ENCODE measurements at places on chromosomes 13 and 19. TPM values are rescaled to one million over a fixed set of nuclear protein-coding genes. Genes with fewer than 3 reads are reported as not detected.

ZNF578 gene
- total RNA-seq = 6.5 TPM

IL4I1 gene
- 25.7 TPM for total RNA-seq

ACER1 gene
- total RNA-seq = not detected

MUC16 gene
- total RNA-seq = 1.0 TPM

CNFN gene
- total RNA-seq = not detected

COQ8B gene
- 18.6 TPM for total RNA-seq

SLC6A16 gene
- total RNA-seq = not detected

FLT3 gene
- under 0.01 TPM for total RNA-seq

ARHGEF7 gene
- total RNA-seq = 37.6 TPM

KL gene
- 11.9 TPM for total RNA-seq

ZNF709 gene
- total RNA-seq = 5.2 TPM

IZUMO4 gene
- total RNA-seq = 0.89 TPM

DNA sequence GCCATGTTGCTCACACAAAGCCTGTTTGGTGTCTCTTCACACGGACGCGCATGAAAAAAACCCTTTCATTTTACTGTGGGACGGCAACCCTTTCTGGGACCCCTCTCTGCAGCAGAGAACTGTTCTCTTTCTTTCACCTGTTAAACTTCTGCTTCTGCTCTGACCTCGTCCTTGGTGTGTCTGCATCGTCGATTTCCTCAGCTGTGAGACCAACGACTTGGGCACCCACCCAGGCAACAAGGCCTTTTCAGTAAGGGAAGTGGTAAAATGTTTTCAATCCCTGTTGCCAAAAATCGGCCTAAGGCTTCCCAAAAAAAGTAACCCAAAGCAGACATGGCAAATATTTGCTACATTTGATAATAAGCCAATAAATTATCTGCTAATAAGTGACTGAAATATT, 515.3 kb downstream of the IRS2 start:
- no peak for DNase-seq

GRCh38 chr13:51557875-51558612, 26.2 kb upstream of the WDFY2 start:
- DNase-seq = peak; percentile 75

- DNase-seq = no peak
Observed at GRCh38 chr13:102779436-102780159, 6.0 kb upstream of the TEX30 start.

GRCh38 chr19:51552996-51553725, 17.9 kb upstream of the ZNF175 start:
- DNase-seq = peak; percentile 15

DNA sequence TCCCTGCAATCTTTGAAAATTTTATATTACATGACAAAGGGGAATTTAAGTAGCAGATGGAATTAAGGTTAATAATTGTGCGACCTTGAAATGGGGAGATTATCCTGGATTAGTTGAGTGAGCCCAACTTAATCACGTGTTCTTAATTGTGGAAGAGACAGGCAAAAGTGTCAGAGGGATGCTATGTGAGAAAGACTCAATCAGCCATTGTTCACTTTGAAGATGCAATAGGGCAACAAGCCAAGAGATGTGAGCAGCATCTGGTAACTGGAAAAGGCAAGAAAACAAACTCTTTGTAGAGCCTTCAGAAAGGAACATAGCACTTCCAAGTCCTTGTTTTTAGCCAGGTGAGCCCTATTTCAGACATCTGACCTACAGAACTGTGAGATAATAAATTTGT, 247.7 kb downstream of the SLITRK1 start:
- DNase-seq = no peak

DNA sequence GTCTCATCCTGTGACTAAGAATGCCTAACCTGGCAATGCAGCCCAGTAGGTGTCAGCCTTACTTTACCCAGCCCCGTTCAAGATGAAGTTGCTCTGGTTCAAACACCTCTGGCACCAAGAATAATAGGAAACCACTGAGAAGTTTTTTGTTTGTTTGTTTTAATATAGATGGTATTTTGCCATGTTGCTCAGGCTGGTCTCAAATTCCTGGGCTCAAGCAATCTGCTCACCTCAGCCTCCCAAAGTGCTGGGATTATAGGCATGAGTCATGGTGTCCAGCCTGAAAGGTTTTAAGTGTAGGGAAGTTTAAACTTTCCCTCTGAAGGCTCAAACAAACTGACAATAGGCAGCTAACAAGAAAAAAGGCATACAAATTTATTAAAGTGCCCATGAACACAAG, 51.2 kb upstream of the ABCC4 start:
- peak; percentile 51 for DNase-seq

DNA sequence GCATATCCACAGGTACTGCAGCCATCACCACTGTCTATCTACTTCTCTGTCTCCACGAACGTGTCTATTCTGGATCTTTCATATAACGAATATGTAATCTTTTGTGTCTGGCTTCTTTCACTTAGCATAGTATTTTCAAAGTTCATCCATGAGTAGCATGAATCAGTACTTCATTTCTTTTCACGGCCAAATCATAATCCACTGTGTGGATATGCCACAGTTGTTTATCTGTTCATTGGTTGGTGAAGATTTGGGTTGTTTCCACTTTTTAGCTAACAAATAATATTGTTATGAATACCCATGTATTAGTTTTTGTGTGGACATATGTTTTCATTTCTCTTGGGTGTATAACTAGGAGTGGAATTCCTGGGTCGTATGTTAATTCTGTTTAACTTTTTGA, 14.4 kb downstream of the RGCC start:
- no peak for DNase-seq

DNA sequence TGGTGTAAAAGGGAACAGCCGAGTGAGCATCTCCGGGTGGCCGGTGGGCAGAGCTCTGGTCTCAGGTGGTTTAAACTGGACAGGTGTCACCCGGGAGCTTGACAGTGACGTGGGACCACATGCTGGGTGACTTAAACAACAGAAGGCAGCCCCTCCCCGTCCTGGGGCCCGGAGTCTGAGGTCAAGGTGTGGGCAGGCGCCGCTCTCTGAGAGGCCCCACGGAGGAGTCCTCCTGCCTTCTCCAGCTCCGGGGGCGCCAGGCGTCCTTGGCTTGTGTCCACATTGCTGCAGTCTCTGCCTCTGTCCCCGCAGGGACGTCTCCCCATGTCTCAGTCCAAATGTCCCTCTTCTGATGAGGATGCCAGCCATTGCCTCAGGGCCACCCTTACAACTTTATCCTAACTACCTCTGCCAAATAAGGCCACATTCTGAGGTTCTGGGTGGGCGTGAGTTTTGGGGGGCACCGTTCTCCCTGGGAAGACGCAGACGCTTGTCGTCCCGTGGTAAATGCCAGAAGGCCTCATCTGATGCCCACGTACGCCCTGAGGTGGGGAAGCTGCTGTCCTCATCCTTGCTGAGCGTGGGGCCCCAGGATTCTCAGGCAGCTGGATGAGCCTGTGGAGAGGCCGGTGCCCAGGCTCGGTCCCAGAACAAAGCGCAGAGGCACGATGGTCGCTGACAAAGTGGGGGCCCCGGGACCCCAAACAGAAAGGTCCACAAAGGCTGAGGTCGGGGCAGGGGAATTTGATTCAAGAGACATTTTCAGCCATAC, 12.9 kb downstream of the GZMM start:
- DNase-seq = no peak

DNA sequence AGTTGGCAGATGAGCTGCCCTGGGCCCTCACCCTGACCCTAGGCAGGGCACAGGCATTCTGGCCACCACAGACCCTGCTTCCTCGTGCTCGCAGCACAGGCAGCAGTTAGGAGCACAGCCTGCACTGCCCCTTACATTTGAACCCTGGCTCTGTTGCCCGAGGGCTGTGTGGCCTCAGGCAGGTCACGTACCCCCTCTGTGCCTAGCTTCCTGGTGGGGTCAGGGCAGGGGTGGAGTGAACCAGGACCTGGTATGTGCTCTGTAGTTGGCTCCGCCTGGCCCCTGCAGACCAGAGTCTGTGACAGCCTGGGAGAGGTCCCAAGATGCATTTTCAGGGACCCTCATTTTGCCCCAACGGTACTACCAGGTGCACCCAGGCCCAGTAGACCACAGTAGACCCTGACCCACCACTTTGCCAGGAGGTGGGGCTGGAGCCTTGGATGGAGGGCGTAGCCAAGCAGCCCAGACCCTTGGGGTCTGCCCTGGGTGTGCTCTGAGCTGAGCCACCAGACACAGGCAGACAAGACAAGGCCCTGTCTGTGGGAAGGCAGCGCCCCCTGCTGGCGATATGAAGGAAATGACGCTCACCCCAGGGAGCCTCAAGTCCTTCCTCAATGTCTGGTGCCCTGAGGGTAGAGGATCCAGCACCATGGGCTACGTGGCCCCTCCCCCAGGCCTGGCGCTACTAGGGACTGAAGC, 9.1 kb downstream of the LYL1 start:
- DNase-seq = peak; percentile 56

GRCh38 chr13:33073338-33073737, 57.1 kb downstream of the KL start:
- DNase-seq = no peak

- no peak for DNase-seq
Observed at GRCh38 chr19:49413348-49413747, 9.9 kb downstream of the PTH2 start.

DNA sequence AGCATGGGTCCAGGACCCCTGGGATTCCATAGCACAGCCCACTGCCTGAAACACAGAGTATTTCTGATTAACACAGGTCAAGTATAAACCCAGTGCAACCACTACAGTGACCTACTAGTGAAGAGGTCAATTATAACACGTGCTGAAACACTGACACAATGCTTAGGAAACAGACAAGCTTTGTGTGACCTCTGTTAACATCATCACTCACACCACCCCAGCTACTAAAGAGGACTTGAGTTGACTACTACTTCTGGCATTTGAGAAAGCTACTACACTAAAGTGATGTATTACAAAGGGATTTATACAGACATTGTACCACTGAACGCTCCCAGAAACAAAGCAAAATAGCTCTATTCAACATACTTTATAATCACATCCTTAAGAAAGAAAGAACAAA, 1935.9 kb upstream of the PCDH20 start:
- DNase-seq = no peak

- DNase-seq = no peak
Observed at GRCh38 chr13:46295491-46296114, 83.9 kb downstream of the LRRC63 start.

GRCh38 chr19:290372-291005, 714 bp downstream of the PLPP2 start:
- DNase-seq = no peak

- peak; percentile 66 for DNase-seq
Observed at GRCh38 chr13:21812192-21812626, 141.3 kb downstream of the FGF9 start.

DNA sequence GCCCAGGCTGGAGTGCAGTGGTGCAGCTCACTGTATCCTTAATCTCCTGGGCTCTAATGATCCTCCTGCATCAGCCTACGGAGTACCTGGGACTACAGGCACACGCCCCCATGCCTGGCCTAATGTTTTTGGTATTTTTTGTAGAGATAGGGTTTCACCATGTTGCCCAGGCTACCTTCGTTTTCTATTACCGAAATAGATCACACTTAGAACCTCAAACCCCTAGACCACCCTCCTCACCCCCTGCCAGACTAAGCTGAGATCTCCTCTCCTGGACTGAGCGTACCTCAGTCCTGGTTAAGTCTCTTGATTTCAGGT, 391 bp downstream of the KLF1 start:
- DNase-seq = no peak

GRCh38 chr19:2198317-2198716, 34.6 kb downstream of the DOT1L start:
- DNase-seq = no peak

DNA sequence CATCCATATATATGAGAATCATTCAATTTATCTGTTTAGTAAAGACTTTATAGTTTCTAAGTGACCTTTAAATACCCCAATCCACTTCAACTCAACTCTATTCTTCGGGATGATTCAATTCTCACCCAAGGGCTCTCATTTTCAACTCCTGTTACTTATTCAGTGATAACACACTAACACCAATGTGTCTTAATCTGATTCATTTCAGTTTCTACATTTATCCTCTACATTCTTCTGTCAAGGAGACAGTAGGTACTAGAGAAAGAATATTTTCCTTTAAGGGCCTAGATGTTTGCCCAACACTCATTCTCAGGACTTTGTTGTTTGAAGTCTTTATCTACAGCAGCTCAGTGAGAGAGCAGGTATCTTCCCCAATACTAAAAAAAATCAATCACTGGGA, 7.1 kb downstream of the ARGLU1 start:
- DNase-seq = no peak

DNA sequence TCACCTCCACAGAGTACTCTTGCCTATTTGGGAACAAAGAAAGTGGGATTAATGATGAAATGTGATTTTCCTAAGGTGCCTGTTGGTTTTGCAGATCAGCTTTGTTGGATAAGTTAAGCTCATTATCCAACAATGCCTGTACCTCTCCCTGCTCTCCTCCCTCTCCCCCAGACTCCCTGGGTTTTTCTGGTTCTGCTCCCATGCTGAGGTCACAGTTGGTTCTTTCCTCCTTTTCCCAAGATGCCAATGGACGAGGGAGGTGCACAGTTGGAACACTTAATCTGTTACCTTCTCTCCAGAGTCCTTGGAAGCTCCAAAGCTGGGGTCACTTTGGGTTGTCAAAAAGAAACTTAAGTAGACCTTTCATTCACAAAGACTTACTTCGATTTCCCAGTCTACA, 1.6 kb downstream of the OXGR1 start:
- DNase-seq = no peak

- DNase-seq = no peak
Observed at GRCh38 chr13:31943591-31943990, 88.0 kb upstream of the FRY start.

DNA sequence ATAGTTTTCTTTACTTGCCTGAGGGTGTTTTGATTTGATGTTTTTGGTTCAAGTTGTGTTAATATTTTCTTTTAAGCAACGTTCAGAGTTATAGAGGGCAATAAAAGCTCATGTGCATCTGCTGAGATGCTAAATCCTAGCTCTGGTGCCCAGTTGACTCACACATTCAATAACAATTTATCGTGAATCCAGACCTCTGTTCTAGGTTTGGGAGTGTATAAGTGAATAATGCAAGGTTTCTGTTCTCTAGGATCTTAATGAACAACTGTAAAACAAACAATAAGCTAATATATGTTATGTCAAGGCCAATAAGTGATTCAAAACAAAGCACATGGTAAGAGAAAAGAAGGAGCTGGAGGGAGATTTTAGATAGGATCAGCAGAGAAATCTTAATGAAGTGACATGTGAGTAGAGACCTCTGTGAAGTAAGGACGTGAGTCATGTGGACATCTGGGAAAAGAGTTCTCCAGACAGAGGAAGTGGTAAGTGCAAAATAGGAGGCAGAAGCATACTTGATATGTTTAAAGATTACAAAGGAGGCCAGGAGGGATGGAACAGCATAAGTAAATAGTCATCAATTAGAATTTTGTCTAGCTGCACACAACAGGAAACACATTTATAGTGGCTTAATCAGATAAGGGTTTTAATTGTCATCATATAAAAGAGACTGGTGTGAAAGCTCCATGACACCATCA, 278.5 kb upstream of the HTR2A start:
- peak; percentile 55 for DNase-seq

- DNase-seq = no peak
Observed at GRCh38 chr13:111572956-111573761, 252.7 kb downstream of the TEX29 start.

- DNase-seq = no peak
Observed at GRCh38 chr13:91704398-91704797, 306.0 kb downstream of the GPC5 start.

- DNase-seq = no peak
Observed at GRCh38 chr13:88153353-88153752, 482.2 kb downstream of the SLITRK5 start.

GRCh38 chr13:86298725-86299124, 499.5 kb upstream of the SLITRK6 start:
- peak; percentile 66 for DNase-seq

All from renal cortical epithelial cell (primary cell).